Posterior vena cava (tissue), 2 donors: ENCODE measurements at places on chromosomes 11 and 22.
A peak's percentile ranks its signal among the peaks of the same experiment; 100 is the strongest.

DNA sequence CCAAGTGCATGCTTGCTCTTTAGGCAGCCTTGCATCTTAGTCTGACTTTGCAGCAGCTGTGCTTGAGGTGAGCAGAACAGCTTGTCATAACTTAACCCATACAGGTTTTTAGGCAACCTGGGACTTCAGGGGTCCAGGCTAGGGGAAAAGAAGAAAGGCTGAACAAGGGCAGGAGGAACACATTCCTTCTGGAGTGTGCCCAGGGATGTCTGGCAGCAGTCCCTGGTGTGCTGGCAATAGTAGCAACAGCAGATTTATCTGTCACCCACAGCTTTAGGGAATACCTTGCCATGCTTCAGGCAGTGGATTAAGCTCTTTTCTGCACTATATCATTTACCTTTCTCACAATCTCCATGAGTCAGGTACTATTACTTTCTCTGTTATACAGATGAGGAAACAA, 513.0 kb downstream of the RAB38 start:
- no peak for DNase-seq

DNA sequence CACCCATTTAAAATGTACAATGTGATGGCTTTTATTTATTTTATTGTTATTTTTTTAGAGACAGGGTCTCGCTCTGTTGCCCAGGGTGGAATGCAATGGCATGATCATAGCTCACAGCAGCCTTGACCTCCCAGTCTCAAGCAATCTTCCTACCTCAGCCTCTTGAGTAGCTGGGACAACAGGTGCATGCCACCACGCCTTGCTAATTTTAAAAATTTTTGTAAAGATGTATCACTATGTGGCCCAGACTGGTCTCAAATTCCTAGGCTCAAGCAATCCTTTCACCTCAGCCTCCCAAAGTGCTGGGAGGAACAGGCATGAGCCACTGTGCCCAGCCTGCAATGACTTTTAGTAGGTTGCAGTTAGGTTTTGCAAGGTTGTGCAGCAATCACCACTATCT, 14.3 kb downstream of the CLDN5 start:
- DNase-seq = peak; percentile 15

GRCh38 chr11:60204922-60205321, 22.0 kb upstream of the MS4A6A start:
- DNase-seq = no peak

DNA sequence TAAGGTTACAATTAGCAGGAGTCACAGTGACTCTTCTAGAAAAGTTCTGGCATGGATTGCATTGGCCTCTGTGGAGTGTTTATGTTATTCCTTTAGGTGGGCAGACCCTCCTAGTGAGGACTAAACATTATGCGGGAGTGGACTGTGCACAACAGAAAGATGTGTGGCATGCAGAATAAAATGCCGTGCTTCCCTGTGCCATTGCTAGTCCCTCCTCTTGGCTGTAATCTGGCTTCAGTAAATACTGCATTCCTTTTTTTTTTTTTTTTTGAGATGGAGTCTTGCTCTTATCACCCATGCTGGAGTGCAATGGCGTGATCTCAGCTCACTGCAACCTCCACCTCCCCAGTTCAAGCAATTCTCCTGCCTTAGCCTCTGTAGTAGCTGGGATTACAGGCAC, 45.0 kb downstream of the SLC5A1 start:
- no peak for DNase-seq

DNA sequence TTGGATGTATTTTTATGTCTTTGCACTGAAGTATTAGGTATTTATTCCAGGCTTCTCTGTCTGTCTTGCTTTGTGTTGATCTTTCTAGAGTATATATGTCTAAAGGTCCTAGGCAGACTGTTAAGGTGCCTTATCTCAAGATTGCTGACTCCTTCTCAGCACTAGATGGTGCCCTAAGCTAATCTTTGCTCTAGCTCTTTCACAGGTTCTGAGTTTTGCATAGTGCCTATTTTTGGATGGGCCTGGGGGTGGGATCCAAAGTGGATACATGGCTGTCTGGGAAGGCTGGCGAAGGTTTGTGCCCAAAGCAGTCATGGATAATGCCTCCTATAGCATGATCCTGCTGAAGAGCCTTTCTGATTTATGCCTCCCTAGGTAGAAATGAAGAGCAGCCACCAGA, 154.9 kb downstream of the TRPC6 start:
- no peak for DNase-seq
